ENCODE measurements at places on chromosomes 5 and 9. TPM values are rescaled to one million over a fixed set of nuclear protein-coding genes. Genes with fewer than 3 reads are reported as not detected.

DNA sequence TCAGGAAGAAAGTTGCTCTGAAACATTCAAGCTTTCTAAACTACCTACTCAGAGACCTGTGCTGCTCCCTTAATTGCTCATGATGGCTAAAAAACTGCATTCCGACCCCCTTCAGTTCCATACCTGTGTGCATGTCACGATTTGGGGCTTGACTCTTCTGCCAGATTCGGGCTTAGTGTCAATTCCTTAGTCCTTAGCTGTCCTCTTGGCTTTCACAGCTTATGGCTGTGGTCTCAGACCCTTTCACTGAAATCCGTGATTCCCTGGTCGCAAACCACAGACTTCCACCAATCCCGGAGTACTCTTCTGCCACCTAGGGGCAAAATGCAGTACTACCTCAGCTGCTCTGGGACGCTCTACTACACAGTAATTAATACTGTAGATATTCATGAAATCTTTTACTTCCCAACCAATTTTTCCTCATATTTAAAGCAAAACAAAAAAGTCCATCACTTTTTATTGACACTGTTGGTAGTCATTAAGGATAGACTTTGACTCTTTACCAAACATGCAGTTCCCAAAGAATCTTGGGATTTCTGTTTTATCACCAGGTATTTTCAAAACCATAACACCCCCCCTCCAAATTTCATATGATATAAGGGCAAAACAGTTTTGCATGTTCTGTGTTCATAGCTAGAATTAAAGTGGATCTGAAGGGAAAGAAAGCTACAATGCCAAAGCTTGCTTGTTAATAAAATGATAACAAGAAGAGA is 617.4 kb downstream of the SLCO4C1 start:
- H3K4me1 ChIP-seq: no peaks in the 10 kb centered on the region
- no peak overlapping the region for H3K27ac ChIP-seq
- peak; percentile 83 for DNase-seq

DNA sequence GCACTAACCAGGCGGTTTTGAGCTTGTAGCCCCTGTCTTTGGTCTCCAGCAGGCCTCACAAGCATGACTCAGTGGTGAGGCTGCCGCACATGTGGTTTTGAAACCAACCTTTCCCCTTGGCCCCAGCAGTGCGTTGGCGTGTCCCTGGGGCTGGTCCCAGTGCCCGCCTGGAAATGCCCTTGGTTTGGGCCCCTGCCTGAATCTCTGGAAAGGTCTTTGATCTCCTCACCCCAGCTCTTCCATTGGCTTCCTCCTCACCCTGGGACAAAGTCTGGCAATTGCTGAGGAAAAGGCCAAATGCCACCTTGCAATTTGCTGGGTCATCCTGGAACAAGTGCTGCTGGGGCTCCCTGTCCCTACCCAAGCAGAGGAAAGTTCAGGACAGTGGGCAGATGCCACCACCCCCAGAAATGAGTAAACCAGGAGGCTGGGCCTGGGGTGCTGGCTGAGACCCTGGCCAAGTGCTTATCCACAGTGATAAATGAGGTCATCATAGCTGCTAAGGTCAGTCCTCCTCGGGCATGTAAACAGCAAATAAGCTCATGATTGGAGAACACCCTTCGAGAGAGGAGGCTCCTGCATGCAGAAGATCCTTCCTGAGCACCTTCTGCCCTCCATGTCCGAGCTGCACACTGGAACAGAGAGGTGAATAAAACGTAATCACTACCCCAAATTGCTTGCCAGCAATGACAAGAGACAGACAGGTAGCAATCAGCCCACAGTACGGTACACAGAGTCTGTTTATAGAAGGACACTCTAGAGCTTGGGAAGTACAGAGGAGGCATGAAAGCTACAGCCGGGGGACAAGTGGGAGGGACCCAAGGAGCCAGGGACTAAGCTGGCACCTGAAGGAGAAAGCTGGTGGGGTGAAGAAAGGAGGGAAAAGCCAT is 98.9 kb upstream of the CPEB4 start:
- peak; percentile 35 for DNase-seq
- no peak overlapping the region for H3K4me3 ChIP-seq
- no peaks in the 10 kb centered on the region for H3K4me1 ChIP-seq
- H3K36me3 ChIP-seq: no peaks in the 10 kb centered on the region
- no peak overlapping the region for H3K27ac ChIP-seq
- H3K27me3 ChIP-seq: no peaks in the 10 kb centered on the region

GRCh38 chr9:708182-708550 is 133.3 kb upstream of the DMRT1 start:
- no peaks in the 10 kb centered on the region for H3K27me3 ChIP-seq
- DNase-seq: no peak
- H3K36me3 ChIP-seq: no peaks in the 10 kb centered on the region
- H3K4me1 ChIP-seq: peaks cover 21% of the 10 kb centered on the region

Gene RALGDS
- 51.7 TPM for polyA plus RNA-seq

Gene NPR2
- 14.4 TPM for polyA plus RNA-seq

DNA sequence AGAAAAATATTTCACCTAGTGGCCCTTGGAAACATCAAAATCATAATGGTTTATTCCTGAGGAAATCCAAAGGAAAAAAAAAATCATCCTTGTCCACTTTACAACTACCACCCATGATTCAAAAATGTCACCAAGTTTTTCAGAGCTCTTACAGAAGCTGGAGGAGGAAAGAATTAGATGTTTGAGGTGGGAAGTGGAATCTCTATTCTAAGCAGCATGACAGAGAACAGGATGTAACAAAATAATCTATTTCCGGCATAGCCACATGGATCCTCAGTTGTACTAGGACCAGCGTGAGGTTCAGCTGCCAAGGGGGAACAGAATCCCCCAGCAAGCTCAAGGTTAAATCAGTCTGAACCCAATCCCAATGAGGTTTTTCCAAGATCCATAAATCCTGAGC is 40.2 kb downstream of the FBXW11 start:
- H3K4me1 ChIP-seq: peaks cover 4% of the 10 kb centered on the region
- no peak overlapping the region for H3K4me3 ChIP-seq
- no peaks in the 10 kb centered on the region for H3K36me3 ChIP-seq
- H3K27ac ChIP-seq: no peak overlapping the region

Gene SLC6A7
- 0.39 TPM for polyA plus RNA-seq

- DNase-seq: no peak
- no peaks in the 10 kb centered on the region for H3K36me3 ChIP-seq
- H3K4me1 ChIP-seq: no peaks in the 10 kb centered on the region
- no peak overlapping the region for H3K4me3 ChIP-seq
- no peak overlapping the region for H3K27ac ChIP-seq
These were observed 63.8 kb upstream of the S1PR3 start for GRCh38 chr9:88927510-88927909.

- H3K36me3 ChIP-seq: no peaks in the 10 kb centered on the region
- no peak overlapping the region for H3K27ac ChIP-seq
- no peaks in the 10 kb centered on the region for H3K4me1 ChIP-seq
- no peaks in the 10 kb centered on the region for H3K27me3 ChIP-seq
These were observed 455.9 kb downstream of the EBF1 start for GRCh38 chr5:158643840-158644239.

Gene CXCL14
- polyA plus RNA-seq: 62.8 TPM

DNA sequence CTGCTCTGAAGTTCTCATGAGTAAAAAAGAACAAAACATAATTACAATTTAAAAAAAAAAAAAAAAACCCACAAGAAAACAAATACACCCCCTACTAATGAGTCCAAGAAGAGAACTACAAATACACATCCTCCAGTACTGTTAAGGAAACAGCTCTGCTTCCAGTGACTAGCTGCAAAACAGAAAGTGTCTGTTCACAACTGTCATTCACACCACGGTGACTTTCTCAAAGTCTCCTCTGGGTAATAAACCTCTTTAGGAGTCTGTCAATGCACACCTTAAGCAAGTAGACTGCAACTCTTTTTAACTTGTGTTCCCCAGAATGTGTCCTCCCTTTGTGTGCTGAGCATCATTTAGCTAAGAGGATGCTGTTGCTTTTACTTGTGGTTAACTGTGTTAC is 6.2 kb downstream of the REEP5 start:
- H3K4me3 ChIP-seq: no peak overlapping the region
- H3K27ac ChIP-seq: no peak overlapping the region
- H3K27me3 ChIP-seq: no peaks in the 10 kb centered on the region
- H3K36me3 ChIP-seq: no peaks in the 10 kb centered on the region
- peaks cover 15% of the 10 kb centered on the region for H3K4me1 ChIP-seq

DNA sequence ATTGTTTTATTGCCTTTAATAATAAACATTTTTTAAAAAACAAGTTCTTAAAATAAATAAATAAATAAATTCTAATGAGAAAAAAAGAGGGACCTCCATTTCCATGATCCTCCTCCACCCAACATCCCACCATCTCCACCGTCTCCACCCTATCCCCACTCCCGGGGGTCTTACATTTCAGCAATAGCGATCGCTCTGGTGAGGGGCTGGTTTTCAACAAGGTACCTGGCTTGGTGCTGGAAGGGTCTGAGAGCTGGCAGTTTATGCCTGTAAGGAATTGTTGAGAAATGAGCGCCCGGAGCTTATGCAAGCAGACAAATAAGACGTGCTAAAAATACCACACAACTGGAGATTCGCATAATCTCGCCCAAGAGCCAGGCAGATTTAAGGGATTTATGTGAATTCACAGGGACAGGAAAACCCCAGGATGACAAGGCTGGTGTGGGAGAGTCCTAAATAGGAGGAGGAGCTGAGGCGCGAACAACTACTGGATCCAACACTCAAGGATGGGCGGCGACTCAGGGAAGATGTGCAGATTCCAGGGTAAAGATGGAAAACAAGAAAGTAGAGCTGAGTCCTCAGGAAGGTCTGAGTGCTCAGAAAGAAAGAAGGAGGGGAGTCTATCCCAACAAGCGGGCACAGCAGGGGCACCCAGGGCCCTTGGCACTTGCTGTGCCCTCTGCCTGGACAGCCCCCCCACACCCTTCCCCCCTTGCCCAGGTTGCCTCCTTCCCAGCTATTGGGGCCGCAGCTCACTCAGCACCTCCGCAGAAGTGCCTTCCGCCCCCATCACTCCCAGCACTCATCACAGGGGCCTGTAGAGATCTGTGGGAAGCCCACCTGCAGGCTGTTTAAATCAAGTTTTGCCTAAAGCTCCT is 27.0 kb downstream of the TRIM14 start:
- H3K4me1 ChIP-seq: no peaks in the 10 kb centered on the region
- no peak overlapping the region for H3K27ac ChIP-seq
- no peak overlapping the region for H3K4me3 ChIP-seq
- DNase-seq: peak; percentile 55
- no peaks in the 10 kb centered on the region for H3K27me3 ChIP-seq

- H3K27ac ChIP-seq: no peak overlapping the region
- no peaks in the 10 kb centered on the region for H3K36me3 ChIP-seq
- no peak overlapping the region for H3K4me3 ChIP-seq
- DNase-seq: no peak
These were observed 52.5 kb upstream of the SMARCA2 start for GRCh38 chr9:1962588-1963106.

Gene ENG
- 19.4 TPM for polyA plus RNA-seq

Gene SLC1A1
- 36.1 TPM for polyA plus RNA-seq

DNA sequence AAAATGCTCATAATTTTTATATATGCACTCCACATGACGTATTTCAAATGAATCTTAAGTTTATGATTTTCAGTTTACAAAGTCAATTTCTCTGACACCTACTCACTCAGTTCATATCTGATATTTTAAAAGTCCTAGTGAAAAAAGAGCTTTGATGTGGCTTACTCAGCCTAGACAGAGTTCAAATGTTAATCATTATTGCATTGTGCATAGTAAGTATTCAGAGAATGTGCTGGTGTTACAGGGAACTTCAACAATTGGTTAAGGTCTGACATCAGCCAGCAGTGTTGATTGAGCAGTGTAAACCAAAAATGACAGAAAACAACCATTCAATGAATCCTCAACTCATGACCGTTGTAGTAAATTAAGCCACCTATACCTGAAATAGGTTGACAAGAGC is 147.2 kb upstream of the LHFPL2 start:
- H3K27ac ChIP-seq: peak overlapping the region; percentile 55
- peak; percentile 25 for DNase-seq
- H3K36me3 ChIP-seq: no peaks in the 10 kb centered on the region
- H3K27me3 ChIP-seq: no peaks in the 10 kb centered on the region
- no peak overlapping the region for H3K4me3 ChIP-seq

DNA sequence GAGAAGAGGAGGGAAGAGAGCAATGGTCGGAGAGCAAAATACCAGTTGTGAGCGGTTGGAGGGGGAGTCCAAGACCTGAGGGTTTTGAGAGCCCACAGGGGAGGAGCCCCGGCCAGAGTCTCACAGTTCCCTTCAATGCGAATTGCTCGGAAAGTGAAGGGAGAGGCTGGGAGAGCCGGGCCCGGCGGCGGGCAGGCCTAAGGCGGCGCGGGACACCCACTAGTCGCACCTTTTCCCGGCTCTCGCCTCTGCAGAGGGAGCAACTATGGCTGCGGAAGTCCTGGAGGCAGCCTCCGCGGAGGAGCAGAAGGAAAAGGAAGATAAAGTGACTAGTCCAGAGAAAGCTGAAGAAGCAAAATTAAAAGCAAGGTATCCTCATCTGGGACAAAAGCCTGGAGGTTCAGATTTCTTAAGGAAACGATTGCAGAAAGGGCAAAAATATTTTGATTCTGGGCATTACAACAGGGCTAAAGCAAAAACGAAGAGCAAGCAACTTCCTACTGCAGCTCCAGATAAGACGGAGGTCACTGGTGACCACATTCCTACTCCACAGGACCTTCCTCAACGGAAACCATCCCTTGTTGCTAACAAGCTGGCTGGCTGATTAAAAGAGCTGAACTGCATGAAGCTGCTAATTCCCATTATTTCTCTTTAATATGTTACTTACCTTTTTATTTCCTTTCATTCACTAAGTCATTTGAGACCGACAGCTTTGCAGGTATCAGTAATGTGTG is 6.5 kb upstream of the BTNL3 start:
- no peaks in the 10 kb centered on the region for H3K4me1 ChIP-seq
- no peak for DNase-seq
- H3K27me3 ChIP-seq: no peaks in the 10 kb centered on the region

Gene IL4
- not detected for polyA plus RNA-seq

GRCh38 chr5:6525910-6526309 is 77.3 kb downstream of the UBE2QL1 start:
- no peak overlapping the region for H3K27ac ChIP-seq
- peaks cover 5% of the 10 kb centered on the region for H3K27me3 ChIP-seq
- no peaks in the 10 kb centered on the region for H3K4me1 ChIP-seq
- no peaks in the 10 kb centered on the region for H3K36me3 ChIP-seq
- H3K4me3 ChIP-seq: no peak overlapping the region

- no peaks in the 10 kb centered on the region for H3K27me3 ChIP-seq
- H3K4me1 ChIP-seq: peaks cover 20% of the 10 kb centered on the region
- no peak for DNase-seq
- H3K27ac ChIP-seq: peak overlapping the region; percentile 21
These were observed 11.4 kb upstream of the ARSI start for GRCh38 chr5:150313921-150314716.

DNA sequence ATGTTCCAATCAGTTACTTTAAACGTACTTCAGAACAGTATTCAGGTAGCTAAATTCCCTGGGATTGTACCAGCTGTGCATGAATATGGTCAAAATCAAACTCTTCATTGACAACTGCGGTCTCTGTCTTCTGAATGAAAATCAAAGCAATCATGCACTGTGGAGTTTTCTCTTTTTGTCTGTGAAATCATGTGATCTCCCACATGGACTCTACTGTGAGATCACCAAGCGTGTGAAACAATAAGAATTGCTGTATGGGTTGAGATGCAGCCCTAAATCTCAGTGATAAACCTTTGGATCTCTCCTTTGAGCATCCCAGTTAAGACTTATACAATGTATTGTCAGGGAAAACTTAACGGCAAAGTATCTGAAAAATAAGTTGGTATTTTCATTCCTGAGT is 6.1 kb downstream of the NRG2 start:
- H3K4me1 ChIP-seq: peaks cover 4% of the 10 kb centered on the region
- DNase-seq: no peak
- no peak overlapping the region for H3K27ac ChIP-seq
- no peak overlapping the region for H3K4me3 ChIP-seq
- no peaks in the 10 kb centered on the region for H3K36me3 ChIP-seq

- peak; percentile 44 for DNase-seq
- peaks cover 5% of the 10 kb centered on the region for H3K4me1 ChIP-seq
- no peak overlapping the region for H3K4me3 ChIP-seq
- no peaks in the 10 kb centered on the region for H3K27me3 ChIP-seq
- H3K36me3 ChIP-seq: no peaks in the 10 kb centered on the region
These were observed 2.7 kb downstream of the PCDHGC3 start for GRCh38 chr5:141478321-141478945.

Gene CAMK2A
- 1.2 TPM for polyA plus RNA-seq

Data from hepatocyte (in vitro differentiated cells).